ENCODE measurements at places on chromosomes 3 and 15. TPM values are rescaled to one million over a fixed set of nuclear protein-coding genes. Genes with fewer than 3 reads are reported as not detected.

GRCh38 chr15:71685420-71685993 lies 124.8 kb upstream of the NR2E3 start:
- H3K27me3 ChIP-seq, result no peaks in the 10 kb centered on the region
- no peak for DNase-seq
- H3K4me3 ChIP-seq, result no peak overlapping the region
- H3K27ac ChIP-seq, result no peak overlapping the region
- H3K36me3 ChIP-seq, result no peaks in the 10 kb centered on the region

DNA sequence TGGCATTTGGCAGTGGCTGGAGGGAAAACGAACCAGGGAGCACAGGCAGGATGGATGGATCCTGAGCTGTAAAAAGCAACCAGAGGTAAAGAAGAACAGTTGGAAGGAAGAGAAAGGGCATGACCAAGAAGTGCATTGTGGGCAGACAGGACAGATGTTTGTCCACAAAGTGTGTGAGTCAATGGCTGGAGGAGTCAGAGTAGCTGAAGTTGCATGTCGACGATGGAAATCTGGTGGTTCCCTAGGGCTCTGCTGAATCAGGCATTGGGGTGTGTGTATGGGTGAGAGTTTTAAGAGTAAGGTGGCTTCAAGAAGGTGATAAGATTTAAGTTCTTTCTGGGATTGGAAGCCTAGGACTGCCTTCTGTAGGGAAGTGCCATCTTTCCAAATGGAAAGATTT lies 214.0 kb upstream of the BHLHE40 start:
- H3K27me3 ChIP-seq, result no peaks in the 10 kb centered on the region
- no peak overlapping the region for H3K27ac ChIP-seq
- H3K4me3 ChIP-seq, result no peak overlapping the region

DNA sequence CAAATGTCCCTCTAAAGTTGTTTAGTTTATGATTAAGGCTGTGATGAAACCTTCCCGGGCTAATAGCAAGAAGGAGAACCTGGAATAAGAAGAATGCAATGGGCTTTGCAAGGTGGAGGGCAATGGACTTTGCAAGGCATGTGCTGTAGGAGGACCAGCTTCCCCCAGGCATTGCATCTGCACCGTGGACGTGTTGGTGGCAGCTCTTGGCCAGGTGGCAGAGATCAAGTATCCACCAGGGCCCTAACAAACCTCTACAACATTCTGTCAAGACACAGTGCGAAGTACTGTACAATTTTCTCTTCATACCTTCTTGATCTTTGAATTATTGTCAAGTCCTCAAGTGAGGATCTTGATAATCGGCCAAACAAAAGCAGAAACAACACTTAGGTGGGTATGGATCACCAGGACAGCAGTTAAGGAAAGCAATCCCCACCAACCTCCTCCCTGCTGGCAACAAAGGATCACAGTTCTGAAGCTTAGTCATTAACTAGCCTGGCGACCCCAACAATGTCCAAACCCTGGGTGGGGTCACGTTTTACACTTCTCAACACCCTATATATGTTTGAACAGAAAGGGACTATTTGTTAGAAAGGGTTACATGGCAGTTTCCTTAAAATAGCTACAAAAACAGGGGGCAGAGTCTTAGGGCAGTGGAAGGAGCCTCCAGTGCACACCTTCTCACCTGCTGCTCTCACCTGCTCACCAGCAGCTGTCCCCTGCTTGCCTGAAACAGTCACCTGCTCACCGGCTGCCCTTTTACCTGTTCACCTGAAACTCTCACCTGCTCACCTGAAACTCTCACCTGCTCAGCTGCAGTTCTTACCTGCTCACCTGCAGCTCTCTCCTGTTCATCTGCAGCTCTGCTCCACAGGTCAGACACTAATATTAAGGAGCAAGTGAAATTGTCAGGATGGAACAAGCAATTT lies 137.9 kb upstream of the LIPC start:
- H3K36me3 ChIP-seq, result no peaks in the 10 kb centered on the region
- H3K4me1 ChIP-seq, result no peaks in the 10 kb centered on the region
- no peak overlapping the region for H3K27ac ChIP-seq
- no peak for DNase-seq

GRCh38 chr3:56197259-56197965 lies 270.9 kb downstream of the ERC2 start:
- no peak overlapping the region for H3K4me3 ChIP-seq
- H3K27me3 ChIP-seq, result no peaks in the 10 kb centered on the region
- H3K27ac ChIP-seq, result no peak overlapping the region
- no peaks in the 10 kb centered on the region for H3K4me1 ChIP-seq

The CX3CR1 gene
- 0.15 TPM for polyA plus RNA-seq
